ENCODE measurements at places on chromosomes 11 and 22.

- DNase-seq, result no peak
Observed at GRCh38 chr11:134882141-134882540, 470.1 kb upstream of the B3GAT1 start.

GRCh38 chr22:49326558-49326957 is 501.1 kb downstream of the BRD1 start:
- DNase-seq, result no peak

DNA sequence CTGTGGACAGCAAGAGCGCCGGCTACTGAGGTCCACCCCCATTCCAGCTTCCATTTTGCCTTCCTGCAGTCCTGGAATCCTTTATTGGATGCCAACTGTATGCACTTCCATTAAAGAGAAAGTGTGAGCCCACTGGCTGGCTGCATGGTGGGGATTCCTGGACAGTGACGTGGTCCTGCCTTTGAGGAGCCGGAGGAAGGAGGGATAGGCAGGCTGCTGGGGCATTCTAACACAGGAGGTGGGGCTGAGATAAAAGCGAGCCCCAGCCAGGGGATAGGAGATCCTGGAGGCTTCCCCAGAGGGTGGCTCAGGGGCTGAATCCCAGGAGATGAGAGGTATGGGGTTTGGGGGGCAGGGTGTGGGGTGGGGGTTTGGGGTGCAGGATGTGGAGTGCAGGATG is 984.7 kb downstream of the BRD1 start:
- no peak for DNase-seq

- DNase-seq, result no peak
Observed at GRCh38 chr11:123475469-123475868, 45.4 kb downstream of the GRAMD1B start.

GRCh38 chr11:118056806-118057205 is 20.1 kb upstream of the TMPRSS4 start:
- DNase-seq, result no peak

DNA sequence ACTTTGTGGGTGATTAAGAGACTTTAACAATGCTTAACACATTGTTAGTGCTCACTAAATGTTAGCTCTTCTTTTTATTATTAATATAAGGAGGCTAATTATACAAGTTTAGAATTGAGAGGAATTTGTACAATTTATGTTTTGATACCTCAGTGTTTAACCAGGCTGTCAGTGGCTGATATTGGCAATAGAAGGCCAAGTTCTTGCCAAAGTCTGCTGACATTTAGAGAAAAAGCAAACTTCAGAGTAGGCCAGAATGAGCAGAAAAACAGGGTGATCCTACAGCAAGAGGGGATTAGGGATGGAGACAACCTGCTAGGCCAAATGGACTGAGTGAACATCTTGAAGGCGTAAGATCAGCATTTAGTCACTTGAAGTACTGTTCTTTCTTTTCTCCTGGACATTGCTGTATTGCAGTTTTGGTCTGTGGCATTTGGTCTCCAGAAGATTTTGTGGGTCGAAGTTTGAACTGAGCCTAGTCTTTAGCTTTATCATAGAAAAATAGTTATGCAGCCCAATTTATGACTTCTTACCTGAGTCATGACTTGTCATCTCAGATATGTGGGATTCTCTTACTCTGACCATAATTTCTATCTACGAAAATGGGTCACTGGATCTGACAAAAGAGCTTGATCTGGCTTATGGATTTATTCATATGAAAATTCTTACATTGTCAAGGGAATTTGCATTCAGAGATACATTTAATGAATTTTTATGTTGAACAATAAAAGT is 9.0 kb downstream of the TRIM44 start:
- DNase-seq, result no peak

Data from hypothalamus (tissue), 51 donors.